Glutamatergic neuron (in vitro differentiated cells): ENCODE measurements at places on chromosomes 13 and 19. TPM values are rescaled to one million over a fixed set of nuclear protein-coding genes. Genes with fewer than 3 reads are reported as not detected.
A peak's percentile ranks its signal among the peaks of the same experiment; 100 is the strongest.

DNA sequence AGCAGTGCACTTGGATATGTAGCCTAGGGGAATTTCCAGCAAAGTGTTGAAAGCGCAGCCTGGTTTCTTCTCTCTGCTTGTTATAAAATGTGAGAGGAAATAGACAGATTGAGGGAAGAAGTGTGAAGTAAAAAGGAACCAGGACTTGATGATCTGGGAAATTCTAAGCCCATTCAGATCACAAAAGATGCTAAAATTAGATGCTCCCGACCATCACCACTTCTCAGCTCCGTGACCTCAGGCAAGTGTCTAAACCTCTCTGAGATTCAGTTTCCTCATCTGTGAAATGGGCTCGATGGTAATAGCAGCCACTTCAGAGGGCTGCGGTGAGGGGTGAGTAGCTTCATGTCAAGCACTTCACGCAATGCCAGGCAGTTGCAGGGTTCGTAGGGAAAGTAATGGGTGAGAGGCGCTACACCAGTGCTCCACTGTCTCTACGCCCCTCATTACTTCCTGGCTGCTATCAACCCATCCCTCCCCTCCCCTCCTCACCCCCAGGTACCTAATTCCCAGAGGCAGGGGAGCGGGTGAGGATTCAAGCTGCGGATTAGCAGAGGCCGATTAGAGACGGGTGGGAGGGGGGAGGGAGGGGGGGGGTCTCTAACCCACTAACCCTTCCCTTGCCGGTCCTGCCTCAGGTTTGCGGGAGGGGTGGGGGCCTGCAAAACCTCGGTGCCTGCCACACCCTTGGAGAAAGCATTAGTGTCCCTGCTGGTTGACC, 9.0 kb upstream of the NFIC start:
- no peak for DNase-seq

- no peak for DNase-seq
Measured at GRCh38 chr13:51444922-51445321, 7.9 kb downstream of the INTS6 start.

Gene ADPRHL1
- 20.7 TPM for total RNA-seq

GRCh38 chr19:16252459-16253205, 54.9 kb downstream of the AP1M1 start:
- no peak for DNase-seq

Gene KIR3DL1
- total RNA-seq, result not detected

DNA sequence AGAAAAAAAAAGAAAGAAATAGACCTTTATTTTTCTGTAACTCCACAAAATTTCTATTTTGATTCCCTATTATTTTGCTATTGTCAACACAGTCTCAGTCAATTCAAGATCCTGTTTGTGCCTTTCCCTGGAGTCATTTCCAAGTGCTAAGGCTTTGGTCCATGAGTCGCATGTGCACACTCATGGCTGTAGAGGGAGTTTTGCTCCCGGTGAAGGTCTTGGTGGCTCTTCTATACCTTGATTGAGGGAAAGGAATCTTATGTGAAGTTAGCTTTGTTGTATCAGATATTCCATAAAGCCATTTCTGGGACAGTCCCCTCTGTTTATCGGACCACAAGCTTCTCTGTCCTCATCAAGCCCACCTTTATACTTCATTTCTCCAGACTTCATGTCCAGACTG, 58.7 kb upstream of the ALOX5AP start:
- no peak for DNase-seq

DNA sequence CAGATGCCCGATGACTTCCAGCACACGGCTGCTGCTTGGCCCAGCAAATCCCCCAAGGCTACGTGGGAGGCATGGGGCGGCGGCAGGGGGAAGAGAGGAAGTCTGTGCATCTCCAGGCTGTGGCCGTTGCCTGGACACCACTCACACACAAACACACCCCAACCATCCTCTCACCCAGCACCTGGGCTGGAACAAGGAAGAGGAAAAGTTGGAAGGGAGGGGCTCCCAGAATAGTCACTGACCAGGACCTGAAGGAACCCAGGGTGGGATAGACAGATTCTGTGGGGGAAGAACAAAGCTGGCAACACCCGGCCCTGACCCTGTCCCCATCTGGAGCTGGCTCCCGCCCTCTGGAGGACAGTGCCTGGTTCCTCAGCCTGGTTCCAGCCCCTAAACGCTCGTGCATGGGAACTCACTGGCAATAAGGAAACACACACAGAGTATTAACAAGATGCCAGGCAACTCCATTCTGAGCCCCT, 11.2 kb downstream of the PPP6R1 start:
- DNase-seq, result no peak

- DNase-seq, result no peak
Measured at GRCh38 chr19:2237051-2237868, 636 bp downstream of the SF3A2 start.

Gene CLDND2
- total RNA-seq, result not detected

GRCh38 chr19:18789883-18790565, 1.1 kb downstream of the COMP start:
- DNase-seq, result peak; percentile 70

Gene FUZ
- 13.6 TPM for total RNA-seq

- no peak for DNase-seq
Measured at GRCh38 chr13:32720026-32720425, 133.8 kb downstream of the PDS5B start.

DNA sequence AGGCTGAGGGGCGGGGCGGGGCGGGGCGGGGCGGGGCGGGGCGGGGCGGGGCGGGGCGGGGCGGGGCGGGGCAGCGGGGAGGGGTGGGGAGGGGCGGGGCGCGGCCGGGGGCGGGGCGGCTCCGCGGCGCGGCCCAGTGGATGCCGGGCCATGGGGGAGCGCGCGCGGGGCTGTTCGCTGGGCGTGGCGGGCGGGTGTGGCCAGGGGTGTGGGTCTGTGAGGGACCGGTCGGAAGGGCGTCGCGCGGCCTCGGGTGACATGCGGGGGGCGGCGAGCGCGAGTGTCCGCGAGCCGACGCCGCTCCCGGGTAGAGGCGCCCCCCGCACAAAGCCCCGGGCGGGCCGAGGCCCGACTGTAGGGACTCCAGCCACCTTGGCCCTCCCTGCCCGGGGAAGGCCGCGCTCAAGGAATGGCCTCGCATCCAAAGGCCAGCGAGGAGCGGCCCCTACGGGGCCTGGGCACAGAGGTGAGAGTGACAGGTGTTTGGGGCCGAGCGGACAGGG, at the start of gene ZFP28:
Gene ZFP28 (plus strand): TSS at position 188 of the 503 bp plus-strand sequence. CDS start 71 bp downstream, at position 259.
- DNase-seq, result peak; percentile 85

DNA sequence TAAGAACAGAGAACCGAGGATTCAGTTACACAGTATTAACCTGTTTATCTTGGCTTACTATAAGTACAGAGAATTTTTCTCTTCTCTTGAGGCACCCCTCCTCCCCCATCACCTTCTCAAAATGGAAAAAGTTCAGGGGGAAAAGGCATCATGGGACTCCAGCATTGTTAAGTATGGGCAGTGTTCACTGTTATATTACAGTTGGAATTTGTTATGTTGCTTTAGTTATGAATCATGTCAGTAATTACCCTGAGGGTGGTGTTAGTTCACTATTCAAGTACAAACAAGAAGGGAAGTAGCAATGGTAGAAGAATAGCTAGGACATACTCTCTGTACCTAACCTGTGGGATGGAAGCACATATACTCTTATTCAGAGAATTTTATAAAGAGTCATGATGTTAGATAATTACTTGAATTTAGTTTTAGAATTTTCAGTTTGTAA, 12.0 kb downstream of the LPAR6 start:
- DNase-seq, result no peak

DNA sequence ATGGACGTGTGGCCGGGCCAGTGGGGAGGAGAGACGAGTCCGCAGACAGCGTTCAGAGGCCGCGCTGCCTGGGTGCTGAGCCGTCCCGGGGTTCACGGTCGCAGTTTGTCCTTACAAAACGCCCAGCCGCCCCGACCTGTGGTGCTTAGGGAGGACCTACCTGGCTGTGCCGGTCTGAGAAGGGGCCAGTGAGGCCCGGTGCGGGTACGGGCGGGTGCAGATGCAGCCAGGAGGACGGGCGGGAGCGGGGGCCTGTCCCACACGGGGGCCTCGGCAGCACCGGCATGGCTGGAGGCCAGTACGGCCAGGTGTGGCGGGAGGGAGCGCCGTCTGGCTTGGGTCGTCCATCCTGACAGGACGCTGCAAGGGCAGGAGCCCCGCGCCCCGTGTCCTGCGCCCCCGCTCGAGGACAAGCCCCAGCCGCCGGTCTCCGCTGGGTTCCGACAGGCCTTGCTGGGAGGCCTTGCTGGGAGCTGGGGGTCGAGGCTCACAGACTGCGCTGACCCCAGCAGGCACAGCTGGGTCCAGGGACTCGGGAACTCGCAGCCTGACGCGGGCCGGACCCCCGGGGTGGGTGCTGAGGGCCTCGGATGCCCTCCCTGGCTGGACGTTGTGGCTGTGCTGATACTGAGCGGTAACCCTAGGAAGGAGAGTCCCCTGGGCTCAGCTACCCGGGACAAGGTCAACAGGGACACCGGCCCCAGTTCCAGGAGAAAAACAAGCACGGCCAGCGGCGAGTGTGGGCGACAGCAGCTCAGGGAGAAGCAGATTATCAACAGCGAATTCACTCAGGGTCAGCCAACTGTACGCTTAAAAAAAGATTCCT, 5.3 kb upstream of the PROZ start:
- peak; percentile 38 for DNase-seq

- no peak for DNase-seq
Measured at GRCh38 chr13:48265217-48265815, 32.3 kb downstream of the ITM2B start.

GRCh38 chr13:107241381-107241780, 673.4 kb upstream of the ARGLU1 start:
- DNase-seq, result no peak

- DNase-seq, result no peak
Measured at GRCh38 chr13:49062297-49062896, 86.7 kb downstream of the FNDC3A start.

Gene GAPDHS
- not detected for total RNA-seq

- DNase-seq, result no peak
Measured at GRCh38 chr19:42252365-42253244, 2.3 kb downstream of the ERF start.

GRCh38 chr13:100797921-100798320, 123.3 kb upstream of the TMTC4 start:
- DNase-seq, result no peak

DNA sequence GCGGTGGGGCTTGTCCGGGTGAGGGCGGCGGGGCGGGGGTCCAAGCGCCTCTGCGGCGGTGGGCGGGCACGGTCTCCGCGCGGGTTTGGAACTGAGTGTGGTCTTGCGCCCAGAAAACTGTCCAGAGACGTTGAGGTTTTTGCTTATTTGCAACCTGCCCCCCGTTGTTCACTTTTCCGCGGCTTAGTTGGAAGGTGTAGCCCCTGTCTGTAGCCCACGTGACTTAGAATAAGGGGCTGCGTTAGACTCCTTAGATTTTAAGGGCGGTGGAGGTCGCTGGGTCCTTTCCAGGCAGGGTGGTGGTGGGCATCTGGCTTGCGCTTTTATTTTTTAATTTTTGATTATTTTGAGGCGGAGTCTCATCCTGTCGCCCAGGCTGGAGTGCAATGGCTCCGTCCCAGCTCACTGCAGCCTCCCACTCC, 748 bp downstream of the RPS15 start:
- no peak for DNase-seq
